ENCODE measurements at places on chromosomes 13 and 19.

DNA sequence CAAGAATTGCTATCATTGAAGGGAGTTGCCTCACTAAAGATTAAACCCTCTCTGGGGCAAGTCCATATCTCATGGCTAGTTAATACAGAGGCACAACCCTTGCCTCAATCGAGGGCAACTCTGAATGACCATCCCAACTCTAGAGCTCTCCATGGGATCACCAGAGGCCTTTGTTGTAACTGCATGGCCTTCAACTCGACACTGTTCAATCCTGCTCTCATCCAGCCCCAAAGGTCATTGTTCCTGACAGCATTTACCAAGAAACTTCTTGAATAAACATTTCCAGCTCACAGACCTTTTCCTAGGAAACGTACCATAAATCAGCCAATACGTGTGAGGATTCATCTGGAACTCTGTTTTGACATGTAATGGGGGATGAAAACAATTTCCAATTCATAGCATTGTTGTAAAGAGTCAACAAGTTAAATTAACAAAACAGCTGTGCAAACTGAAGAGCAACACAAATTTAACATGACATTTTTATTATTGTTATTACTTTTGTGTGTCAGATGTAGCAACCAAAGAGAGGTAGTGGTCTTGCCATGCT, 452.7 kb downstream of the SUCLA2 start:
- no peak for DNase-seq

DNA sequence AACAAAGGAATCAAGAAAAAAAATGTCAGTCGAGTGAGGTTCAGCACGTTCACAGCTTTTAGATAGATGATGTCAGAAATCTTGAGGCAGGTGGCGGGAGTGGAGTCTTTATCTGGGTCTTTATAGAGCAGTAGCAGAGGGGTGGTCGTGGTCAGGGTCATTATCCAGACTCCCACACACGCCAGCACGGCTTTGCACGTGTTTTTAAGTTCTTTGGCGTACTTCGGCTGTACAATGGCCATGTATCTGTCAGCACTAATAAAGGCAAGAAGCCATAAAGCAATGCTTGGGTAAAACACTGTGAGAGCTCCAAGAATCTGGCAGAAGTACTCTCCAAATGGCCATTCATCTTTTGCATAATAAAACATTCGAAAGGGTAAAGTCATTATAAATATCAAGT, 2.9 kb downstream of the GPR18 start:
- no peak for DNase-seq

DNA sequence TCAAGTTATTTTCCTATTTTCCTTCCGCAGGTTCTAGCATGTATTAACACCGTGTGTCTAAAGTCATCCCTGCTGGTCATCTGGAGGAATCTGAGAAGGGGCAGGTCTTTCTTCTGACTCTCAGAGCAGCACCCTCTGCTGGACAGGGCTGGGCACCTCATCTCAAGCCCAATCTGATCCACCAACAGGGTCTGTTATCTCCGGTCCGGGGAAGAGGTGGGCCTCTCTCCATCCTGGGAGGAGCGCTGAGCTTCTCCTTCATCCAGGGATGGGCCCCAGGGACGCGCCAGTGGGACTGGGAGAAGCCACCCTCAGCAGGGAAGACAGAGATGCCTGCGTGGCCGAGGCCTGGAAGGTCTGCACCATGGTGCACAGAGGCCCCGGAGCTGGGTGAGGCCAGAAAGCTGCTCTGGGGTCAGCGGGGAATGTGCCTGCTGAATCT, 26.0 kb upstream of the ZNF331 start:
- DNase-seq: peak; percentile 16

GRCh38 chr19:2612619-2613249, 89.8 kb downstream of the GNG7 start:
- DNase-seq: no peak

GRCh38 chr19:49690079-49690655, 749 bp upstream of the CPT1C start:
- DNase-seq: no peak

DNA sequence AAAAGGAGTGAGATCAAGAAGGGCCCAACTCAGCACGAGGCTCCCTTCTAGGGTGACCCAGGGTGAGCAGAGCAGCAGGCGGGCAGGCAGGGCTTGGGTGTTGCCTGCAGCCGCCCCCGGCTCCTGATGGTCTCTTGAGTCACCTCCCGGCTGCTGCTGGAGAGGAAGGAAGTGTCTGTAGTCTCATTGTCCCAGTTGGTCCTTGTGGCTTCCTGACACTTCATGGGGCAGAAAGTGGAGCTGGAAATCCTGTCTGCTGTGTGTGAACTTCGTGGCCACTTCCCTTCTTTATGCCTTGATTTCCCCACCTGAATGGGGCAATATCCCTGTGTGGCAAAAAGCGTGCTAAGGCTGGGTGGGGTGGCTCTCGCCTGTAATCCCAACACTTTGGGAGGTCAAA, 2.5 kb downstream of the MAP1S start:
- DNase-seq: no peak

DNA sequence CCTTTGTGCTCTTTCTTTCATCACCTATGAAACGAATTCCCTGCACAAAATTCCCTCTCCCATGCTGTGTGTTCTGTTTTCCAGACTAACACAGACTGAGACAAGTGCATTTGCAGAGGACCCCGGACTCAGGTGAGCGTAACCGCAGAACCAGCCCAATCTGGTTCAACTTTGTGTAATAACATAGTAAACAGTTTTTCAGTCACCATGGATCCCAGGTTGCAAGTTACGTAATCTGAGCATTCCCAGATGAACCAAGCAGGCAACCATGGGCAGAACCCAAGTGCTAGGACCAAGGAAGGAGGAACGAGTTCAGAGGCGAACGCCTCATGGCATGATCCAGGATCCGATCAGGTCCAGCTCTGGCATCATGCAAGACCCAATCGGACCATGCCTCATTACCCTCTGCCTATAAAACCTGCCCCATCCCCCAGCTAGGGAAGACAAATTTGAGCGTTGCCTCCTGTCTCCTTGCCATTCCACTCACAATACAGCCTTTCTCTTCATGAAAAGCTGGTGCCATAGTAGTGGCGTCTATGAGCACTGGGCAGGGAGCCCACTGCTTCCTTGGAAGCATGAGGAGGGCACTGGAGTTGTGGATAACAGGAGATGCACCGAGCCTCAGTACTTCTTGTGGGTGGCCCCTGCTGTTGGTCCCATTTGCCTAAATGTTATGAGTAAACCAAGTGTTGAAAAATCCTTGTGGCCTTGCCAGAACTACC, 107.6 kb downstream of the ABCC4 start:
- no peak for DNase-seq

DNA sequence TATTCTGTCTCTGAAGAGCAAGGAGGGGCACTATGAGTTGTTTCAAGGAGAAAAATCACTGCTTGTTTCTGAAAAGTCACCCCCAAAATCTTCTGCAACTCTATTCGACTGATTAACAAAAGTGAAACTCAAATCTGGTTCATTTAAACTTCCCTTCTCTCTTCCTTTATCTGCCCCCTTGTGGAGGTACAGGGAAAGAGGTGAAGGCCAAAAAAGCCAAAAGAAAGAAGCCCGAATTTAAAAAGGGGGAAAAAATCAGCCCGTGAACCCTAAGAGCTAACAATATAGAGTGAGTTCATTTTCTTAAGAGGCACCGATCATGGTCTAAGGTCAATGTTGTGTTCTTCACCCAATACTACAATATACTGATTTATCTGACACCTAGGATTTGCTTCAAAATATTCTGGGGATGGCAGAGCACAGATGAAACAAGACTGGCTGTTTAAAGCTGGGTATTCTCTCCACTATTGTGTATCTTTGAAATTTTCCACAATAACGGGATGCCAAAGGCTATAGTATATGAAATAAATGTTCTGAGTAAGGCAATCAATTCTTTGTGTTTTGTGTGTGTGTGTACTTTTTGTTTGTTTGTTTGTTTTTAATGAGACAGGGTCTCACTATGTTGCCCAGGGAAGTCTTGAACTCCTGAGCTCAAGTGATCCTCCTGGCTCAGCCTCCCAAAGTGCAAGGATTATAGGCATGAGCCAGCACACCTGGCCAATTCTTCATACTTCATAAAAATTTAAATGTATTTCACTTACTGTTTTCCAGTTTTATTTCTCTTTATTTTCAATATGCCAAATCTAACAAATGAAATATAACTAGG, 55.0 kb upstream of the EEF1AKMT1 start:
- DNase-seq: no peak

GRCh38 chr19:14183741-14184350, 22.1 kb downstream of the ADGRL1 start:
- DNase-seq: no peak

DNA sequence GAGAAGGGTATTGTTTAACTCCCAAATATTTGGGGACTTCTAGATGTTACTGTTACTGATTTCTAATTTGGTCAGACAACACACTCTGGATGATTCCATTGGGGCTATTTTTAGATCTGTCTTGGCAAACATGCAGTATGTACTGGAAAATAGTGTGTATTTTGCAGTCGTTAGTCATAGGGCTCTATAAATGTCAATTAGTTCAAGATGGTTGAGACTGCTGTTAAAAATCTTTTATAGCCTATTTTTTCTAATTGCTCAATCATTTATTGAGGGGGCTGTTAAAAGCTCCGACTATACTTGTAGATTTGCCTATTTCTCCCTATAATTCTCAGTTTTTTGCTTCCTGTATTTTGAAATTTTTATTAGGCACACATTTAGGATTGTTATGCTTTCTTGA, 31.4 kb downstream of the PPP5C start:
- no peak for DNase-seq

DNA sequence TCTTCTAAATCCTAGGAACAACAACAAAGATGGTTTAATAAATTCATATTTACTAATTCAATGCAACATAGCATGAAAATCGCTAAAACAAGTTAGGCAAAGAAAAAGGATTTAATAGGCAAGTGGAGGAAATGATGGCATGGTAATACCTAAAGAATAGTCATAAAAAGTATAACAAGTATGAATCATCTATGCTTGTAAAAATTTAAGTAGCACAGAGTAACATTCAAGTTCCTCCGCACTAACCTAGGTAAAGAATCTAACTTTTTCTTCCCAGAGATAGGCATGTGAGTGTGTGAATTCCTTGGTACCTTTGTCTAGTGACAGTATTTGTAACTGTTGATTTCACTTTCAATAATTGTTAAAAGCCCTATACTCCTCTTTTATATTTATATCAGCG, 42.6 kb downstream of the RCBTB2 start:
- DNase-seq: no peak

- no peak for DNase-seq
Observed at GRCh38 chr19:55228403-55229031, at the start of gene TMEM86B. Gene TMEM86B, minus strand, starts transcription at chr19:55228763. Its CDS starts 22 bp downstream, at chr19:55228741.

GRCh38 chr19:4902796-4903195, at the start of gene ARRDC5:
Gene ARRDC5, minus strand, starts transcription at chr19:4902896. Its CDS starts 71 bp downstream, at chr19:4902825.
- DNase-seq: no peak

GRCh38 chr19:6086068-6086788, 24.1 kb downstream of the RFX2 start:
- DNase-seq: no peak

DNA sequence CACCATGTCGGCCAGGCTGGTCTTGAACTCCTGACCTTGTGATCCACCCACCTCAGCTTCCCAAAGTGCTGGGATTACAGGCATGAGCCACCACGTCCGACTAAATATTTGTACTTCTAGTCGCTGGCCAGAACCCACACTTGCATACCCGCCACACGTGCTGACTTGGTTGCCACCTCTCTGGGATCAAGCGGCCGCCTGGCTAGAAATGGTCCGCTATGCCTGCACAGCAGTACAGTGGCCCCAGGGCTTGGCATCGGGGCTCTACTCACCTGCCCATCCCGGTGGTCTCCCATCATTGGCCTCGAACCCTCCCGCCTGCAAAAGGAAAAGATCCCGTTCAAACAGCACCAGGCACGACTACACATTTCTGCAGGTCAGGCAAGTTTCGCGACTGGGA, 23.7 kb upstream of the TINCR start:
- no peak for DNase-seq

GRCh38 chr19:35531291-35531690, 2.0 kb upstream of the GAPDHS start:
- no peak for DNase-seq

- no peak for DNase-seq
Observed at GRCh38 chr13:93655154-93655553, 428.5 kb downstream of the GPC6 start.

DNA sequence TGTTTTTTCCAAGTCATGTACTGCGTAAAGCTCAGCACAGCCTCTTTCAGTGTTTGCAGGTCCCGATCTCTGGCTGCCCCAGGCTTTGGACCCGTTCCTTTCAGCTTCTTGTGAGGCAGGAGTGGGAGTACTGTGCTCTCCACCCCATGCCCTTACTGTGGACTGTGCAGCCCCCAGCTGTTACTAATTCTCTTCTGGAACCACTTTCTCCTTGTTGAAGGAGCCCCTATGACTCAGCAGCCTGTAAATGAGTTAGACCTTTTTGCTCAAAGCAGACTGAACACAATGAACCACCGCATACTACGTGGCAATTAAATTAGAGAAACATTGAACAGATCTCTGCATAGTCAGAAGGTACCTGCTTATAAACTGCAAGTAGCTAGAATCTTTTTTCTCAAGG, 39.0 kb downstream of the SERTM1 start:
- DNase-seq: peak; percentile 2

DNA sequence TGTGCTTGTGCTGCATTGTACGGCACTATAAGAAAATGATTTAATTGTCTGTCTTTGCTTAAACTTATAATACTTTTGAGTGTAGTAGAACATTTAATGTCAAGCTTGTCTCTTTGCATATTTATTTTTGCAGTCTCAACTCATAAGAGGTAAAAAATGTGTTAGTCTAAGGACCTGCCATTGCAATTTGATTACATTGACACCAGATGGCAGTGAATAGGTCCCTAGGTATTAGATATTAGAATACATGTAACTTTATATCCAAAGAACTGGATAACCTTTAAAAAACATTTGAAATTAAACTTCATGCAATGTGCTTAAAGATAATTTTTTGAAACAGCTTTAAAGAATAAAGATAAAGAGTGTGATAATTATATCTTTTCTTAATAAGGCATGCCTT, 1421.3 kb downstream of the OLFM4 start:
- DNase-seq: no peak

GRCh38 chr19:19554074-19555023, 16.3 kb downstream of the CILP2 start:
- no peak for DNase-seq

- DNase-seq: peak; percentile 92
Observed at GRCh38 chr13:23674795-23675640, 104.8 kb downstream of the TNFRSF19 start.

- DNase-seq: no peak
Observed at GRCh38 chr19:31353833-31354232, 4.6 kb upstream of the TSHZ3 start.

GRCh38 chr19:9875796-9876195, 40.7 kb downstream of the PIN1 start:
- DNase-seq: no peak
